Stimulated activated CD4-positive, alpha-beta T cell treated with anti-CD3 and anti-CD28 coated beads, Interleukin-1b, Interleukin-23, amount 100 ng/mL, for 1 hour (primary cell): ENCODE measurements at places on chromosomes 5 and 9.

- no peak for DNase-seq
Measured at GRCh38 chr5:123701511-123702200, 189.7 kb downstream of the CSNK1G3 start.

GRCh38 chr5:126139773-126140172, 283.4 kb upstream of the GRAMD2B start:
- no peak for DNase-seq

DNA sequence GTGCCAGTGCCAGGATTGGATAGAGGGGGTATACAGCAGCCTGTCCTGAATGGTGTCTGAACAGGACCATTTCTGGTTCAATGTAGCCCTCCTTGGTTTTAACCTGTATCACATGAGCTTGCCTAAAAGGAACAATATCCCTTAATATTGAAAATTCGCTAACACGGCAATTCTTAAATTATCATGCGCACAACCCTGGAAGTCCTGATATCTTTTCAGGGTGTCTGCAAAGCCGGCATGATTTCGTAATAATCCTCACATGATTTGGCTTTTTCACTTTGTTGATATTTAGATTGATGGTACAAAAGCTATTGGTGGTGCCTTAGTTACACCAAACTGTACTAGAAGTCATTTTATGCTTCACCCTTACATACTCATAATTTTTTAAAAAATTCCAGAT, 53.2 kb downstream of the PCSK1 start:
- DNase-seq = no peak

DNA sequence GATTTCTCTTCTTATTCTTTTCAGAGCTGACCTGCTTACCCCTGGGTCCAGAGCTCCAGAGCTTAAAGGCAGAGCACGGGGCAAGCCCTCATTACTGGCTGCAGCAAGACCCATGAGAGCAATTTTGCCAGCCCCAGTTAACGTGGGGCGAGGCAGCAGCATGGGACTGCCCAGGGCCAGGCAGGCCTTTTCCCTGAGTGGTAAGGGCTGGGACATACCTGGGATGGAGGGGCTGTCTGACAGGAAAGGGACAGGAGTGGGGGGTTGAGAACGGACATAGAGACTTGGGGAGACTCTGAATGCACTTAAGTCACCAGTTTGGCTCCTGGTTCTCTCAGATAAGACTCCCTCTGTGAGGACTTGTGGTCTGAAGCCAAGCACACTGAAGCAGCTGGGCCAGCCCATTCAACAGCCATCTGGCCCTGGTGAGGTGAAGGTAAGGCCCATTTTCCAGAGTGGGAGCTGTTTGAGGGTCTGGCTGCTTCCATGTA, 26.2 kb downstream of the HMGXB3 start:
- no peak for DNase-seq

DNA sequence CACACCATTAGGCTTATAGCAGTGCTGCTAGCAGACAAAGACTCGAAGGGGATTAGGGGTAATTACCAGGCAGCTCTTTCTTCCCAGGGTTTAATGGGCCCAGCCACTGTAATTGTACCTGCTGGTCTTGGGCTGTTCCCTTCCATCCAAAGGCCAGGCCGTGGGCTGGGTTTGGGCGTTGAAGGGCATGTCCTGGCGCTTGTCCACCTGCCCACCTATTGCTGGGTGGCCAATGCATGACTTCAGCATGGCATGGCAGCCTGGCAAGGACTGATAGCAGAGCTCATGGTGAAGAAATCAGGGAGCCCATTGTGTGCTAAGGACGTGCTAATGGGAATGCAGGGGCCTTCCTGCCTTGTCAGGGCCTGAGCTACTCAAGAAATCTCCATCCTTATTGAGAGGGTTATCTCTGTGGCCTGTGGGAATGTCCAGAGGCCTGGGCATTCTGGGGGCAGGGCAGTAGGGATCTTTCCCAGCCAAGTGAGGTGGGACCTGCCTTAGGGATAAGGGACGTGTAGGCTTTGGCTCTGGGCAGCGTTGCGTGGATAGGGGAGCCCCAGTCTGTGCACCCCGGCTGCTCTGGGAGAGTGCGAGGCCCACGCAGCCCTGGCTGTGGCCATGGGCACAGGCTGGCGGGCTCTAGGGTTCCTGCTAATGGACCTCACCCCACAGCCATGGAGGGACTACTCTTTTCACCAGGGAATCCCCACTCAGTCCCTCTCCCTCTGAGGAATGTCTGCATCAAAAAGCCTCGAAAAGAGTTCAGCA, 116.1 kb upstream of the PITX1 start:
- no peak for DNase-seq
